ENCODE measurements at places on chromosomes 3 and 15.

DNA sequence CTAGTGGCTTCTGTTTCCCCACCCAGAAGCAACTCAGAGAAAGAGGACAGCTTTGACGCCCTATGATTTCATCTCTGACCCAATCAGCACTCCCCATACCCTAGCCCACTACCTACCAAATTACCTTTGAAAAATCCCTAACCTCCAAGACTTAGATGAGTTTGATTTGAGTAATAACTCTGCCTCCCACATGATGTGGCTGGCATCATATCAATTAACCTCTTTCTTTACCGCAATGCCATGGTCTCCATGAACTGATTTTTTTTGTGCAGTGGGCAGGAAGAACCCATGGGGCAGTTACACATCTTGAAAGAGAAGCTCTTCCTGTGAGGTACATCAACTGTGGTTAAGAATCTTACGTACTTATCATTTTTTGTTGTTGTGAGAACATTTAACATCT lies 25.5 kb upstream of the APOD start:
- no peak for DNase-seq

DNA sequence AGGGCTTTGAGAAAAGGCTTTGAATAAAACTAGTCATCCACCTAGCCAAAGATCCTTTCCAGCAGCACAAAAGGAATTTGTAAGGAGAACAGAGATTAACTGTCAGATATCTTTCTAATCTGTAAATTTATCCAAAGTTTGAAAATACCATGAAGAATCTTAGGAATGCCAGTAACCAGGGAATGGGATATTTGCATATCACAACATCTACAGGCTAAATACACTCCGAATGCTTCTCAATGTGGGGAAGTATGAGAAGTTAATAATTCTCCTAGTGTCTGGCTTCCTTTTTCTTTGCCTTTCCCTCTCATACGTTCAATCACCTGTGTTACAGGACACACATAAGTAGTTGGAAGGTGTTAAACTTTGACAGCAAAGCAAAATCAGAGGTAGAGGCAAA lies 7.8 kb downstream of the ANAPC13 start:
- no peak for DNase-seq

DNA sequence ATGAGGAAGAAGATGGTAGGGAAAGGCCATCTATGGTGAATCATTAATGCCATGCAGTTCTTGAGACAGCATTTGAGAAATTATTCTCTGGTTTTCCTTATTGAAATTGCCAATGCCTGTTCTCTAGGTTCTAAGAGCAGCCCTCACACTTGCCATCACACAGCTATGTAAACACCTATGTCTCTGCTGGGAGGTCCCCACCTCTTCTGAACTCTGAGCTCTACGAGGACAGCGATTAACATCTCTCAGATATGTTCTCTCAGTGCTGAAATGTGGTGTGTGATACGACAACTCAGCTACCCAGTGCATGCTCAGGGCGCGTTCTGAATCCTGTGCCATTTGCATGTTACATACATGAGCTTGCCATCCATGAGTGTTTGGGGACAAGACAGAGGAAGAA lies 131.3 kb upstream of the CTDSPL start:
- no peak for DNase-seq

GRCh38 chr3:72745146-72745999 lies 102.9 kb downstream of the SHQ1 start:
- DNase-seq: peak; percentile 86

DNA sequence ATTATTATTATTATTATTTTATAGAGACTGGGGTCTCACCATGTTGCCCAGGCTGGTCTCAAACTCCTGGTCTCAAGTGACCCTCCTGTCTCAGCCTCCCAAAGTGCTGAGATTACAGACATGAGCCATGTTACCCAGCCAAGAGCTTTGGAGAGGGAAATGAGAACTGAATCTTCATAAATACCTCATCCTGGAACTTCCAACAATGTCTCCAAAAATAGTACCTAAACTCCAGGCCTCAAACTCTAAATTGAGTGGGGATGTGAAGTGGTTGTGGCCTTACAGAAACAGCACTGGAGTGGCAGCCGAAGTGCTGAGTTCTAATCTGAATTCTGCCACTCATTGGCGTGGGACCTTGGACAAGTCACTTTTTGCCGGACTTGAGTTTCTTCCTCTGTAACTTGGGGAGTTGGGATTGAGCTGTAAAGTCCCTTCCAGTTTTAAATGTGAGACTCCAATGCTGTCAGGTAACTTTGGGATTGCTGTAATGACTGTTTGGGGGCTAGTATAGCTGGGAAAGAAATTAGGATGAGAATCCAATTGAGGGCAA lies 10.0 kb upstream of the SRP14 start:
- DNase-seq: no peak
